Prostate gland (tissue), 2 donors: ENCODE measurements at places on chromosomes 13 and 19.

DNA sequence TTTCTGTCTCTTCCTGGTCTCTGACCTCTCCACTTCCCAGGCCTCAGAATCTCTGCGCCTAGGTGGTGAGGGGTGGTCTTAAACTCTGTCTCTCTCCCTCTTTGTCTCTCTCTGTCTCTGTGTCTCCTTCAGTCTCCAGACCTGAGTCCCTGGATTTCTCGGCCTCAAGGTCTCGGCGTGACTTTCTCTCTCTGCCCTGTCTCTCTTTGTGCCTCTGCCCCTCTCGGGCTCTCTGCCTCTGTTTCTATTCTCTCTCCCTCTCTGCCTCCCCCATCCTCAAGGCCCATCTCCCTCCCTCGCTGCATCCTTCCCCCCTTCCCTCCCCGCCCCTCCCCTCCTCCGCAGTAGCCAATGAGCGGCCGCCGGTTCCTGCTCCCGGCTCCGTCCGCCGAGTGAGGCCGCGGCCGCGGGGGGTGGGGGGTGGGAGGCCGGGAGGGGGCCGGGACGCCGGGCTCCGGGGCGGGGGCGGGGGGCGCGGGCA, at the start of gene CACNG7:
Gene CACNG7, plus strand, starts transcription at position 344 of the 481 bp plus-strand sequence. CDS start 3,554 bp downstream, outside the sequence.
- no peak for DNase-seq
- H3K27me3 ChIP-seq = peaks cover 40% of the 10 kb centered on the region
- no peak within 1 kb of the TSS for H3K27ac ChIP-seq
- peaks cover 2% of the 10 kb centered on the region for H3K4me1 ChIP-seq
- no peaks in the 10 kb centered on the region for H3K36me3 ChIP-seq

GRCh38 chr19:57802269-57802668, 12.4 kb downstream of the ZNF552 start:
- H3K36me3 ChIP-seq = no peaks in the 10 kb centered on the region
- no peaks in the 10 kb centered on the region for H3K27me3 ChIP-seq
- DNase-seq = no peak
- H3K27ac ChIP-seq = peak overlapping the region; percentile 90
- peaks cover 17% of the 10 kb centered on the region for H3K4me1 ChIP-seq

DNA sequence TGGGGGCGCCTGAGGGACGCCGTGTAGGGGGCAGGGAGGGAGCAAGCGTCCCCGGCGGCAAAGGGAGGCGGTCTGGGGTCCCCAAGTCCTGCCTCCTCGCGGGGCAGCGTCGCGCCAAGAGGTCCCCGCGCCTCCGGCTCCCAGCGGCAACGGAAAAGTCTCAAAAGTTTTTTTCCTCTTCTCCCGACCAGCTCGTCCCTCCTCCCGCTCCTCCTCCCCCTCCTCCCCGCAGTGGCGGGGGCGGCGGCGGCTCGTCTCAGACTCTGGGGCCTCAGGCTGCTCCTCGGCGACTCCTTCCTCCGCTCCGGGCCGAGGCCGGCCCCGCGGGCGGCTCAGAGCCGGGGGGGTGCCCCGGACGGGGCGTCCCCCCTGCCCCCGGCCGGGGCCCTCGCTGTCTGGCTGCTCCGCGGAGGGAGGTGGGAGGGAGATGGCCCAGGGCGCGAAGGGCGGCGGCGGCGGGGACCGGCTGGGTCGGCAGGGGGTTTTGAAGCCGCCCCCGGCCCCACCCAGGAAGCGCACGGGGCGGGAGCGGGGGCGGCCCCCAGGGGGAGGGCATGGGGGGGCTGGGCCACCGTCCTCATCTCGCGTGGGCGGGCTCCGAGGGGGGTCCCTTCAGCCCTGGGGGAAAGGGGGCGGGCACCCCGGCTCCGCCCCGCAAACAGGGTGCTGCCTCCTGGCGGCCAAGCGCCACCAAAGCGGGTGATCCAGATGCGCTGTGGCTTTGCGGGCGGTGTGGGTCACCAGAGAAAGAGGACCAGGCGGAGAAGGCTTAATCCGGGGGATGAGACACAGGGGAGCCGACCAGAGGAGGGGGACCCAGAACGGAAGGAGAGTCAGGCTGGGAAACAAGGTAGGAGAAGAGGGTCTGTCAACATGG, at the start of gene TGFB1:
Gene TGFB1, minus strand, starts transcription at position 457 of the 877 bp plus-strand sequence. CDS start 878 bp downstream, outside the sequence.
- no peaks in the 10 kb centered on the region for H3K36me3 ChIP-seq
- H3K27ac ChIP-seq = peak within 1 kb of the TSS; percentile 79
- H3K4me1 ChIP-seq = peaks cover 5% of the 10 kb centered on the region
- H3K4me3 ChIP-seq = peak within 1 kb of the TSS; percentile 70

DNA sequence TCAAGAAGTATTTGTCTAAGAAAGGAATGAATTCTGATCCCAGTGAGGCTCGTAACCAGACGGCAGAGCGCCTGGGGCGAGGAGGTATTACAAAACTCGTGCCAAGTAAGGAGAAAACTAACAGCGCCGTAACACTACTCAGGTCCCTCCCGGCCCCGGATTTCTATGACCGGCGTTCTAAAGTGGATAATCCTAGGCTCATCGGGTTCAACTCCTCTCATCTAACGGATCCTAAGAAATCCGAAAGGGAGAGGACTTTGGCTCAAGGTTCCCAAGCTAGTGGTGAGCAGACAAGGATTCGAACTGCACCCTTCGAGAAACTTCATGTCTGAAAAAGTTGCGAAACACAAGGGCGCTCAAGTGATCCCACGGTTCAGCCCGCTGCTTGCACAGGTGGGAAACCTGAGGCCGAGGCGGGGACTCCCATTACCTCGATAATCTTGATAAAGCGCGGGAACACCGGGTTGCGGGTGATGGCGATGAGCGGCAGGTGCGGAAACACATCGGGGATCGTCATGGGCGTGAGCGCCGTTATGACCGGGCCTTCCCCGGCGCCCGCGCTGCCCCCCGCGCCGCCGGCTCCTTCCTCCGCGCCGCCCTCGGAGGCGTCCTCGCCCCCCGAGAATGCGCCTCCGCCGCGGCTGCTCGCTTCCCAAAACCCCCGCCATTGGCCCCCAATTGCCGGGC, 529 bp downstream of the LONP1 start:
- H3K36me3 ChIP-seq = no peaks in the 10 kb centered on the region
- H3K4me3 ChIP-seq = peak overlapping the region; percentile 97
- peak overlapping the region; percentile 89 for H3K27ac ChIP-seq
- no peak for DNase-seq

DNA sequence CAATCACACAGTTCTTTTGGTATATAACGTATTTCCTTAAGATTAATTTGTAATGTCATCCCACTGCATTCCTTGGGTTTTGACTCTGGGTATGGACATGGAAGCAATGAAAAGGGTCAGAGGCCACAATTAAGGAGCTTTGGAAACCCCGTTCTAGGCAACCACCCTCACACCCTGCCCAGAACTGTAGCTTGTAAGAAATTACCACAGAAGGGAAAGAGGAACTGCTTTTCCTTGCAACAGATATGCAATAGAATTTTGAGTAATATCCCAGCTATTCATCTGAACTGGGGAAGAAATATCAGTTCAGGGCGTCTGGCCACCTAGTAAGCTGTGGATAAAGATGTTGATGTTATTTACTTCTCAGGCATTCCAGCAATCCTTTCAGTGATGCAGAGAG, 985 bp upstream of the CLC start:
- no peak overlapping the region for H3K4me3 ChIP-seq
- no peaks in the 10 kb centered on the region for H3K36me3 ChIP-seq
- H3K27ac ChIP-seq = no peak overlapping the region
- DNase-seq = no peak

DNA sequence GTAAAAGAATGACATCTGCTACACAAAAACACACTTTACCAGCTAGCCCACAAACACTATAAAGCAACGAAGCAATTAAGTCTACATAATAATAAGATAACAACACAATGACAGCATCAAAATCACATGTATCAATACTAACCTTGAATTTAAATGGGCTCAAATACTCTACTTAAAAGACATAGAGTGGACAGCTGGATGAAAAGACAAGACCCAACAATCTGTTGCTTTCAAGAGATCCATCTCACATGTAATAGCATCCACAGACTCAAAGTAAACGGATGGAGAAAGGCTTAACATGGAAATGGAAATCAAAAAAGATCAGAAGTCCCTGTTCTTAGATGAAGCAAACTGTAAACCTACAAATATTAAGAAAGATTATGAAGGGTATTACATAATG, 2175.9 kb downstream of the PCDH9 start:
- H3K36me3 ChIP-seq = no peaks in the 10 kb centered on the region
- no peaks in the 10 kb centered on the region for H3K4me1 ChIP-seq
- H3K27me3 ChIP-seq = no peaks in the 10 kb centered on the region
- H3K27ac ChIP-seq = no peak overlapping the region
- DNase-seq = no peak

- H3K4me3 ChIP-seq = no peak overlapping the region
- H3K27ac ChIP-seq = no peak overlapping the region
- H3K27me3 ChIP-seq = no peaks in the 10 kb centered on the region
- DNase-seq = no peak
Observed at GRCh38 chr13:45751885-45752284, 49.8 kb downstream of the CBY2 start.

GRCh38 chr13:110627761-110628476, 12.6 kb downstream of the NAXD start:
- H3K4me1 ChIP-seq = peaks cover 11% of the 10 kb centered on the region
- no peaks in the 10 kb centered on the region for H3K36me3 ChIP-seq
- H3K27ac ChIP-seq = no peak overlapping the region
- no peaks in the 10 kb centered on the region for H3K27me3 ChIP-seq
- DNase-seq = no peak
- H3K4me3 ChIP-seq = no peak overlapping the region

DNA sequence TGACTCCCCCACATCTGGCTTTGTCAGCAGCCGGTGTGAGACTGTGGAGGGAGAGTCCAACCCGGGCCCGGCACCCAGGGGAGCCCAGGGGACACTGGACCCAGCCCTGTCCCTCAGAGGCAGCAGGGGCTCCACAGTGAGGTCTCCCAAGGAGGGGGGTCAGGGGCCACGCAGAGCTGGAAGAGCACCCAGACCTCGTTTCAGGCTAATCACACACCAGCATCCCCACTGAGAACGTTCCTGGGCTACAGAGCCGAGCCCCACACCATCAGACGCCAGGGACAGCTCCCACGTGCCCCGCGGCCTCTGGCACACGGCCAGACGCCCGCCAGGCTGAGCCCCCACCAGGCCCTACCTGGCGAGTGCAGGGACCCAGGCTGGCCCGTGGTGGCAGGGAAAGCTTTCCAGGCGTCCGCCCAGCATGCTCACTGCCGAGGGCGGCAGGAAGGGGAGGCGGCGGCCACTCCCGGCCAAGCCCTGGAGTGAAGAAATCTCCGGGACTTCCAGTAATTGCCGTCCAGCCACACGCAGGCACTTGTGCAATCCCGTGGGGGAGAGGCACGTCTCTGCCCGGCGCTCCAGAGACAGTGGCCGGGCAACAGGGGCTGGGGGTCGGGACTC, 19.2 kb downstream of the SBNO2 start:
- H3K36me3 ChIP-seq = no peaks in the 10 kb centered on the region
- H3K4me3 ChIP-seq = no peak overlapping the region
- peaks cover 9% of the 10 kb centered on the region for H3K4me1 ChIP-seq
- H3K27me3 ChIP-seq = no peaks in the 10 kb centered on the region
- DNase-seq = peak; percentile 79

DNA sequence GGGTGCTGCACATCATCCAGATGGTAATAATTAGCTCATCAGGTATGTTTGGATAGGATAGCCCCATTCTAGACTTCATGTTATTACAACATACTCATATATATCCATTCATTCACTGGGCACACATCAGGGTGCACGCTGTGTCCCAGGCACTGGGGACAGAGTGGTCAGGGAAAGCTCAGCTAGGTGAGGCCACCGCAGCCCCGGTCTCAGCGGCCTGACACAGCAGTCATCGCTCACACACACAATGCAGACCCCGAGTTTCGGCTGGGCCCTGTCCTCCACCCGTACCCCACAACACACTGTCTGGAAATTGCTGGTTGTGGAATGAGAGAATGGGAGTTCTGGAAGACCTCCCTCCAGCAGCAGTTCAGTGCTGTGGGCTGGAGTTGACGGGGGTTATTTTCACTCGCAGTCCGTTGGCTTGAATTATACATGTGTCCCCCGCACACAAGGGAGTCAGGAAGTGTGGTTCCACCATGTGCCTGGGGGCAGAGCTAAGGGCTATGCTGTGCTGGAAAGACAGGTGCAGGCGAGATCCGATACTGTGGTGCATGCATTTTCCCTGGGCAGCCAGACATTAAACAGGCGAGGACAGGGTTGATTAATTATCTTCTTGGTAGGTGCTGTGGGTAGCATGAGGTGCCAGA, 257.6 kb downstream of the TEX29 start:
- H3K4me3 ChIP-seq = no peak overlapping the region
- no peaks in the 10 kb centered on the region for H3K4me1 ChIP-seq
- H3K27me3 ChIP-seq = no peaks in the 10 kb centered on the region
- H3K27ac ChIP-seq = no peak overlapping the region

- H3K27ac ChIP-seq = peak overlapping the region; percentile 93
- H3K4me3 ChIP-seq = peak overlapping the region; percentile 95
- no peaks in the 10 kb centered on the region for H3K27me3 ChIP-seq
- DNase-seq = no peak
Observed at GRCh38 chr19:7902796-7903243, 857 bp upstream of the MAP2K7 start.

GRCh38 chr19:8208119-8208921, 850 bp upstream of the CERS4 start:
- peak overlapping the region; percentile 82 for H3K4me3 ChIP-seq
- no peaks in the 10 kb centered on the region for H3K36me3 ChIP-seq
- H3K27me3 ChIP-seq = no peaks in the 10 kb centered on the region

DNA sequence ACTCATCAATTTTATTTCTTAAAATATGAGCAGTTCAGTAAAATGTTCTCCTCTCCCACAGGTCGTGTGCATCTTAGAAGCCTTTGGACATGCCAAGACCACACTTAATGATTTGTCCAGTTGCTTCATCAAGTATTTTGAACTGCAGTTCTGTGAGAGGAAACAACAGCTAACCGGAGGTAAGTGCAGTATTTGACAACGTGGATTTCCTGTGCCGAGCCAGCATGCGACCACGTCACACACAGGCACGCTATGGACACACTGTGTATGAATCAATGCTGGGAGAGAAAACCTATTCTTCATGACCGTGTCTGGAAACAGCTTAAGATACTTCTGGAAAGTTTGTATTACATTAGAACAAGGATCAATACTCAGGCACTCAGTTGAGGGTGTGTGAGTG, 268.5 kb downstream of the MYO16 start:
- no peak for DNase-seq
- H3K27ac ChIP-seq = no peak overlapping the region
- no peaks in the 10 kb centered on the region for H3K4me1 ChIP-seq
- H3K27me3 ChIP-seq = no peaks in the 10 kb centered on the region

GRCh38 chr19:18291019-18291524, 9.7 kb upstream of the JUND start:
- H3K27ac ChIP-seq = peak overlapping the region; percentile 97
- DNase-seq = no peak
- no peaks in the 10 kb centered on the region for H3K36me3 ChIP-seq
- H3K4me1 ChIP-seq = no peaks in the 10 kb centered on the region
- peak overlapping the region; percentile 61 for H3K4me3 ChIP-seq
